ENCODE measurements at places on chromosomes 12 and 14. TPM values are rescaled to one million over a fixed set of nuclear protein-coding genes. Genes with fewer than 3 reads are reported as not detected.

Gene CD163L1
- not detected for total RNA-seq

Gene MANSC1
- total RNA-seq, result 0.14 TPM

Gene SERPINA5
- not detected for total RNA-seq

Gene PLBD2
- total RNA-seq, result 12.5 TPM

Gene TMTC1
- 0.09 TPM for total RNA-seq

Gene SMIM41
- total RNA-seq, result not detected

Gene NKX2-1
- total RNA-seq, result not detected

Gene KRT4
- not detected for total RNA-seq

Gene DHRS2
- 2.7 TPM for total RNA-seq

DNA sequence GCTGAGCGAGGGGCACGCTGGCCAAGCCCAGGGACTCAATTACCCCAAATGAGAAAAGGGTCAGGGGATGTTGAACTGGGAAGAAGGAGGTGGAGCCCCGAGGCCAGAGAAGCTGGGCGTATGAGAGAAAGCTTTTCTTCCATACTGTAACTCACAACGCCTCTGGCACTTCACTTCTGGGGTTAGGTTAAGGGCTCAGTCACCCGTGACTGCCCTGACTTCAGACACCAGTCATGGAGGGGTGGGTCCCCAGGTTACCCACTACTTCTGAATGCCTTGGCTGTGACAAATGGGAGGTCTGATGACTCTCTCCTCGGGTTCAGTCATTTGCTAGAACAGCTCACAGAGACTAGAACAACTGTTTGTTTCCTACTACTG is 5.5 kb upstream of the GPR132 start:
- H3K27ac ChIP-seq, result no peak overlapping the region
- H3K27me3 ChIP-seq, result peaks cover 3% of the 10 kb centered on the region
- no peaks in the 10 kb centered on the region for H3K36me3 ChIP-seq

DNA sequence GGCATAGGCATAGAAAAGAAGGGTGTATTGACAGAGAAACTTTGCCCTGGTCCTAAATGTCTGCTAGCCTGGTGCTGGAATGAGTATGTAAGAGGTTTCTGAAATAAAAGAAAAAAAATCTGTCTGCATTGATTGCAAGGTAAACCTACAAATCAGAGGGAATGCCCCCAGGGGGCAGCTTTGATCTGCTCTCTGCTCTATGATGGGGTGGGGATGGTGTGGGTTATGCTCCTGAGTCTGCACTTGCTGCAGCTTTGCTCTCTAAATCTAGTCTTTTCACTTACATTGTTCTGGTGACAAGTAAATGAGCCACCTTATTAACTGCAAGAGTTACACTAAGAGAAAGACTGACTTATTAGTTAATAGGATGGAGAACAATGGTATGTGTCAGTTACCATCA is 468.4 kb upstream of the STXBP6 start:
- H3K4me1 ChIP-seq, result no peaks in the 10 kb centered on the region
- no peak overlapping the region for H3K4me3 ChIP-seq
- DNase-seq, result no peak
- H3K27me3 ChIP-seq, result no peaks in the 10 kb centered on the region
- H3K27ac ChIP-seq, result no peak overlapping the region

GRCh38 chr14:65549429-65549828 is 136.9 kb downstream of the FUT8 start:
- H3K36me3 ChIP-seq, result peaks cover 16% of the 10 kb centered on the region
- H3K4me3 ChIP-seq, result no peak overlapping the region
- no peak for DNase-seq
- H3K27me3 ChIP-seq, result no peaks in the 10 kb centered on the region
- peaks cover 3% of the 10 kb centered on the region for H3K4me1 ChIP-seq

GRCh38 chr14:45757655-45758054 is 504.7 kb upstream of the MIS18BP1 start:
- H3K27ac ChIP-seq, result no peak overlapping the region
- H3K36me3 ChIP-seq, result no peaks in the 10 kb centered on the region
- no peaks in the 10 kb centered on the region for H3K4me1 ChIP-seq
- DNase-seq, result no peak

GRCh38 chr12:77727442-77728001 is 103.2 kb upstream of the NAV3 start:
- H3K27me3 ChIP-seq, result no peaks in the 10 kb centered on the region
- H3K27ac ChIP-seq, result no peak overlapping the region
- DNase-seq, result no peak

DNA sequence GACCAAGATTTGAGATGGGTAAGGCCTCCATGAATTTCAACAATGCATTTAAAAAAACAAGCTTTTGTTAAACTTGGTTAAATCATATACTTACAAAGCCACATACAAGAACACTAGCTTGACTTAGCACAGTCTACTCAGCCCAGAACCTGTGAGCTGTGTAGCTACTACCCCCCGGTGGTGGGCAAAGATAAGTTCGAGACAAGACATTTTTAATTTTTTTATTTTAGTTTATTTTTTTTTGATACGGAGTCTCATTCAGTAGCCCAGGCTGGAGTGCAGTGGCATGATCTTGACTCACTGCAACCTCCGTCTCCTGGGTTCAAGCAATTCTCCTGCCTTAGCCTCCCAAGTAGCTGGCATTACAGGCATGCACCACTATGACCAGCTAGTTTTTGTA is 3.7 kb upstream of the NECAP1 start:
- H3K4me1 ChIP-seq, result peaks cover 32% of the 10 kb centered on the region
- peaks cover 8% of the 10 kb centered on the region for H3K36me3 ChIP-seq
- no peak overlapping the region for H3K4me3 ChIP-seq

DNA sequence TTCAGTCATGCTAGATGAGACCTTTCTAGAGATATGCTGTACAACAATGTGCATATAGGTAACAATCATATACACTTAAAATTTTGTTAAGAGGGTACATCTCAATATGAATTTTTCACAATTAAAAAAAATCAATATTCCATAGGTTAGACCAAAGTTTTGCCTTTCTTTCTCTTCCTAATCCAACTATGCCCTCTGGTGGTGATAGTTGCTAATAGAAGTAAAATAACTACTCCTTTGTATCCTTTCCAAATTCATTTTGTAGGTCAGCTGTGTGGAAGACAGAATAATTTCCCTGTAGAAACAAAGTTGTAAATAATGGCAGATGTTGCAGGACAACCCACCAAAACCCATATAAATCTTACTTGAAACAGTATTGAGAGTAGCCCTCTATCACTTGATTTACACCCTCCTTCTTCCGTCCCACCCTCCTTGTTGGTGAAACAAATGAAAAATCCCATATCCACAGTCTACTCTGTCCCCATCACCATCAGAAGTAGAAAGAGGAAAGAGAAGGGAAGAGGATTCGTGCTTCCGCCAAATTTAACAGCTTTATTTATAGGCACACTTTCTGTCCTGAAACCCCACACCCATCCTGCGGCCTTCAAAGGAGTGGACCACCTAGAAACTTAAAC is 34.2 kb upstream of the KICS2 start:
- peaks cover 3% of the 10 kb centered on the region for H3K27me3 ChIP-seq
- no peaks in the 10 kb centered on the region for H3K36me3 ChIP-seq
- no peaks in the 10 kb centered on the region for H3K4me1 ChIP-seq

DNA sequence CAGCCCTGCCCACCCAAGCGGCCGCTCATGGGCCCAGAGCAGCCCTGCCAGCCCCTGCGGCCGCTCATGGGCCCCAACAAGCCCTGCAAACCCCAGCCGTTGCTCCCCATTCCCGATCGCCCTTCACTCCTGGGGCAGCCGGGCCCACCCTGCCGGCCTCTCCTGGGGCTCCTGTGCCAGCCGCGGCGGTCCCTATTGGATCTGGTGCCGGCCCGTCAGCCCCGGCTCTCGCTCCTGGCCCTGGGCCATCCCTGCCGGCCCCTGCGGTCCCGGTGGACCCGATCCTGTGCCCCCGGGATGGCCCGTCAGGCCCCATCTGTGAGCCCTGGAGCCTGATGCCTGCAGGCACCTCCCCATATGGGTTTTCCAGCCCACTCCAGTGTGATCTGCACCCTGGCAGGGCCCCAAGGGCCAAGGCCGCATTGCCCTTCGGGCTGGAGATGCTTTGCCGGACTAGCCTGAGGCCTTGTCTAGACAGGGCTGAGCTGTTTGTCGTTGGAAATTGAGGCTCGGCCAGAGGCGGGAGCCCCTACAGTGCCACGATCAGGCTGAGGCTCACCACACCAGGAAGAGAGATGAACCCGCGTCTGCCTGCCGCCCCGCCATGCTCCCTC is 20.3 kb downstream of the FBRSL1 start:
- H3K36me3 ChIP-seq, result peaks cover under 1% of the 10 kb centered on the region
- no peak for DNase-seq
- H3K4me1 ChIP-seq, result peaks cover 14% of the 10 kb centered on the region
- no peak overlapping the region for H3K4me3 ChIP-seq
- H3K27me3 ChIP-seq, result no peaks in the 10 kb centered on the region

GRCh38 chr12:84508851-84509260 is 403.7 kb downstream of the SLC6A15 start:
- DNase-seq, result no peak
- H3K4me1 ChIP-seq, result no peaks in the 10 kb centered on the region
- H3K36me3 ChIP-seq, result no peaks in the 10 kb centered on the region
- no peak overlapping the region for H3K4me3 ChIP-seq

DNA sequence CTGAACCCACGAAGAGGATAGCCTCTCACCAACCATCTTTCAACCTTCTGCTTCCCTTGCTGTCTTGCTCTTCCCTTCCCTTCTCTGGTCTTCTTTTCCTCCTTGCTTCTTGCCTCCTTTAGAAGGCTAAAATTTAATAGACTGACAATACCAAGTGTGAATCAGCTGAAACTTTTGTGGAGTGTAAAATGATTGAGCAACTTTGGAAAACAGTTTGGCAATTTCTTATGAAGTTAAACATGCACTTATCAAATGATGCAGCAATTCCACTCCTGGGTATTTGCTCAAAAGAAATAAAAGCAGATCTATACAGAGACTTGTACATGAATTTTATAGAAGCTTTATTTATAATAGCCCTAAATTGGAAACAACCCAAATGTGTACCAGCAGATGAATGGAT is 3.3 kb upstream of the KRT86 start:
- DNase-seq, result no peak
- no peak overlapping the region for H3K4me3 ChIP-seq
- no peaks in the 10 kb centered on the region for H3K36me3 ChIP-seq
- no peak overlapping the region for H3K27ac ChIP-seq
- peaks cover 59% of the 10 kb centered on the region for H3K27me3 ChIP-seq
- no peaks in the 10 kb centered on the region for H3K4me1 ChIP-seq

GRCh38 chr12:108581311-108582227 is 16.3 kb downstream of the TMEM119 start:
- no peak overlapping the region for H3K27ac ChIP-seq
- no peaks in the 10 kb centered on the region for H3K4me1 ChIP-seq

GRCh38 chr12:4829793-4830162 is 79.9 kb upstream of the KCNA1 start:
- peaks cover 59% of the 10 kb centered on the region for H3K4me1 ChIP-seq
- H3K36me3 ChIP-seq, result peaks cover 20% of the 10 kb centered on the region
- peak overlapping the region; percentile 82 for H3K4me3 ChIP-seq

DNA sequence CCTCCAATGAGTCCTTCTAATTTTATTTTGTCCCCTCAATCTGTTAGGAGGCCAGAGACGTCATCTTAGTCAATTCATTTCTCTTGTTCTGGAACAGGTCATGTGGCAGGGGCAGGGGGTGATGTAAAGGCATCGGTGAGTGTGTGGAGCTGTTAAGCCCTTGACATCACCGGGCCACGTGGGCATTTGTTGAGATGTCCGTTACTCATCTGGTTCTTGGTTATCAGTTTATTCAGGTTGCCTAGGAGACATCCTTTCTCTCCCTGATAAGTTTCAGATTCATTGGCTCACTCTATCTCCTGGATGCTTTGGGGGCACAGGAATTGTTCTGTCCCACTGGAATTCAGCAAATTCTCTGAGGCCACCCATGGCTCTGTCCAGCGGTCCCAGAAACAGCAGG is 33.6 kb upstream of the SEL1L start:
- H3K36me3 ChIP-seq, result no peaks in the 10 kb centered on the region
- H3K4me1 ChIP-seq, result no peaks in the 10 kb centered on the region
- H3K27me3 ChIP-seq, result peaks cover 26% of the 10 kb centered on the region
- H3K4me3 ChIP-seq, result no peak overlapping the region
- no peak overlapping the region for H3K27ac ChIP-seq

DNA sequence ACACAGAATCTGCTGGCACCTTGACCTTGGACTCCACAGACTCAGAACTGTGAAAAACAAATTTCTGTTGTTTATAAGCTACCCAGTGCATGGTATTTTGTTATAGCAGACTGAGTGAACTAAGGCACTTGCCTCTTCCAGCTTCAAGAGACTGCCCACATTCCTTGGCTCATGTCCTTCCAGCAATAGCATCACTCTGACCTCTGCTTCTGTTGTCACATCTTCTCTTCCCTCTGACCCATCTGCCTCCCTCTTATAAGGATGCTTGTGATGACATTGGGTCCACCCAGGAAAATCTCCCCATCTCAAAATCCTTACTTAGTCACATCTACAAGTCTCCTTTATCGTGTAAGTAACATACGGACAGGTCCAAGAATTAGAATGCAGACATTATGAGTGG is 200.4 kb downstream of the PIK3C2G start:
- H3K36me3 ChIP-seq, result no peaks in the 10 kb centered on the region
- no peak overlapping the region for H3K4me3 ChIP-seq
- no peaks in the 10 kb centered on the region for H3K4me1 ChIP-seq
- no peak overlapping the region for H3K27ac ChIP-seq

DNA sequence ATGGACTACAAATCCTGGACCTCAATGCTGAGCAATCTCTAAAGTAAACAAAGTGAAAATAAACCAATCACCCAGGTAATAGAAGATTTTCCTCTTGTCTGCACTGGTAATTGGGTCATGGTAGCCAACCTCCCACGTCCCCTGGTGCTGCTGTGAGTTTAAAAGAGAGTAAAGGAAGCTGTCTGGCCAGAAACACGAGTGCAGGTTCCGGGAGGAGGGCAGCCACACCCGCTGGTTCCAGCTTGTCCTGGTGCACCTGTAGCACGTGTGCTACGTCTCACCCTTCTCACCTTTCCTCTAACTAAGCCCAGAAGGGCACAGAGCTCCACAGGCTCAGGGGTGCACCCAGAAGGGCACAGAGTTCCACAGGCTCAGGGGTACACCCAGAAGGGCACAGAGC is 5.4 kb downstream of the CRACR2A start:
- H3K4me1 ChIP-seq, result peaks cover 93% of the 10 kb centered on the region
- peaks cover 77% of the 10 kb centered on the region for H3K36me3 ChIP-seq
- DNase-seq, result peak; percentile 45
- no peak overlapping the region for H3K4me3 ChIP-seq

GRCh38 chr12:24297516-24297915 is 348.0 kb upstream of the SOX5 start:
- H3K4me3 ChIP-seq, result no peak overlapping the region
- no peak overlapping the region for H3K27ac ChIP-seq
- H3K27me3 ChIP-seq, result no peaks in the 10 kb centered on the region
- H3K36me3 ChIP-seq, result no peaks in the 10 kb centered on the region

GRCh38 chr14:23021889-23022442 is 12.0 kb upstream of the C14orf93 start:
- H3K4me3 ChIP-seq, result no peak overlapping the region
- H3K36me3 ChIP-seq, result peaks cover 20% of the 10 kb centered on the region
- H3K4me1 ChIP-seq, result peaks cover 10% of the 10 kb centered on the region
- no peak for DNase-seq
- H3K27ac ChIP-seq, result no peak overlapping the region

DNA sequence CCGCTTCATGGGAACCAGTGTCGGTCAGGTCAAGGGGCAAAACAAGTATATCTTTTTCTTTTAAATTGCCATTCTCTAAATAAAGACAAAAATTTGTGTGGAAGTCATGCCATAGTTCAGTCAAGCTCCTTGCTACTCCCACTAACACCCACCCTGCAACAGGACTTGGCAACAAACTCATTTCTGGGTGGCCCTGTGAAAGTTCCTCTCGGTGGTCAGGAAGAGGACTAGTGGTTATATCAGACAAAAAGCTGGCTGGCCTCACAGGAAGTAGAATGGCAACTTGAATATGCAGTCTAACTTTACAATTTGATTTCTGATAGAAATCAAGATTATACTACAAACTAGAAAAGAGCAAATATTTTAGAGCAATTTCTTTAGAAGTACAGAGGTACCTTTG is 11.2 kb downstream of the DHRS7 start:
- peaks cover 56% of the 10 kb centered on the region for H3K36me3 ChIP-seq
- H3K4me3 ChIP-seq, result no peak overlapping the region
- peaks cover 42% of the 10 kb centered on the region for H3K4me1 ChIP-seq
- DNase-seq, result peak; percentile 57
- H3K27me3 ChIP-seq, result no peaks in the 10 kb centered on the region

Data from activated CD8-positive, alpha-beta memory T cell treated with anti-CD3 and anti-CD28 coated beads, Interleukin-2, amount 10 ng/mL, durations not matched to agents 7 days and 5 days (primary cell).